Left renal cortex interstitium (tissue), 4 donors: ENCODE measurements at places on chromosomes 1 and 21. TPM values are rescaled to one million over a fixed set of nuclear protein-coding genes. Genes with fewer than 3 reads are reported as not detected.

GRCh38 chr1:29326123-29326522 is 89.8 kb downstream of the PTPRU start:
- no peak for DNase-seq

DNA sequence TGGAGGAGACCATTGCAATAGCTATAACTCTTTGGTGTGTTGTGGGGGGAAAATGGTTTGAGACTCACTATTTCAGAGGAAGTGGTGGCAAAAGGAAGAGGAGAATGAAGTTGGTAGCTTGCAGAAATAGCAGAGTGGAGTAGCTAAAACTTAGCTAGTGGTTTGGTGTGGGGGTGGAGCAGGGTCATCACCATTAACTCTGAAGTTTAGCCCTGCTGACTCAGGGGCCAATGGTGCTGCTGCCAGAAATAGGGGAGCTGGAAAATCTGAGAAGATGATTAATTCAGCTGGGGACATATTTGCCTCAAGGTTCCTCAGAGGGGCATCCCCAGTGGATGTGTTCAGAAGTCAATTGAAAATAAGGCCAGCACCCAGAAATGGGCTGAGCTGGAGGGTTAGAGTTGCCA is 65.4 kb downstream of the RUNX1 start:
- no peak for DNase-seq

DNA sequence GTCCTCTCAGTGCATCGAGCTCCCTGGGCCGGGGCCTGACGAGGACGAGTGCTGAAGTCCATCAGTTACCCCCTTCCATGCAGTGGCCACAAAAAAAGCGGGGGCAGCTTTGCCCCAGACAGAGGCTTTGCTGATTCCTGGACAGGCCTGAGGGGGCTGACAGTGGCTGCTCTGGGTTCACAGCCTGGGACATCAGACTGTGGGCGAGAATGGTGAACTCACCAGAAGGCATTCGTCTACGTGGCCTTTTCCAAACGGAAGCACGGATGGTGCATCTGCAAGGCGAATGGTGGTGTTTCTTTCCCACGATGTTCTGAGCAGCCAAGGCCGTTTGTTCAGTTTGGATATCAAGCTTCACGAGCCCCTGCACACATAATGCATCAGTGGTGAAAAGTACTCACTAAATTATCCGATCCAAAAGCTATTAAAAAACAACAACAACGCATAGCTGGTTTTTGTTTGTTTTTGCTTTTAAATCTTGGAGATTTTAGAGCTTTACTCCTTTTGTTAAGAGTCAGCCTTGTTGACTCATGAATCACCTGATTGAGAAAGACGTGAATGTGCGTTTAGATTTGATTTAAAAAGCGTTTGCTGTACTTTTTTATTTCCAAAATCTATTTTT is 6.3 kb upstream of the ZBTB21 start:
- no peak for DNase-seq

- DNase-seq: no peak
These were observed 157.8 kb downstream of the VPS13D start for GRCh38 chr1:12387641-12388040.

DNA sequence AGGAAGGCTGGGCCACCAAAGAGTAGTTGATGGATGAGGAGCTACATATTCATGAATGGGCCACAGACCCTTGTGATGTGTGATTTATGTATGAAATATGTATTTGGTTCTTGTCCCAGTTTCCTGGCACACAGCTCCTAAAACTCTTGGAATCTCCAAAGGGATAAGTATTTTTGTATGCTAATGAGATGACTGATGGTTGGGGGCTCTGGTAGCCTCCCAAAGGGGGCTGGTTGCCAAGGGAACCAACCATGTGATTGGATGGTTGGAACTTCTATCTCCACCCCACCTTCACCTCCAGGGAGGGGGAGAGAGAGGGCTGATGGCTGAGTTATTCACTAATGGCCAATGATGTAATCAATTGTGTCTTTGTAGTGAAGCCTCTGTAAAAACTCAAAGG is 77.1 kb downstream of the ZNF281 start:
- DNase-seq: no peak

DNA sequence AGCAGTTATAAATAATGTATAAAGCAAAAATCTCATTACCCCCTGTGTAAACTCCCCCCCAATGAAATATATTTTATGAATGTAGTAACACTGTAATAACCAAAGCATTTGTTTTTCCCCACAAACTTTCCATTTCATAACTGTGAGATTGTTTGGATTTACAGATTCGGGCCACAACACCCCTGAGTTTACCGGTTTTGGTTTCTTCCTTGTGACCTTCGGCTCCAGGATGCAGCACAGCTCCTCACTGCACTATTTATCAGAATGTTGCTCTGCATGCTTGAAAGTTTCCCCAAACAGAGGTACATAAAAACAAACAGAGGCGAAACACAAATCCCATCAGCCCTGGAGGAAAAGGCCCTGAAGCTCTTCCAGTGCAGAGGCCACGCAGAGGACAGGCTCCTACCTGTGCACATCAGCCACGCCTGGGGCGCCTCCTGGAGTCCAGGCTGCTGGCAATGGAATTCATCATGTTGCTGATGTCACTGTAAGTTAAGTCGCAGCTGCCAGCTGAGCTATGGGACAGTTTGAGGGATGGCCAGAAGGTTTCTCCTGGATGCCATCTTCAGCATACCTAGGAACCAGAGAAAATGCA is 122.0 kb downstream of the LMO4 start:
- DNase-seq: no peak

GRCh38 chr1:46530791-46531409 is 20.5 kb downstream of the KNCN start:
- no peak for DNase-seq

FMO4 gene
- 18.6 TPM for polyA plus RNA-seq

ZYG11A gene
- polyA plus RNA-seq: 0.16 TPM

GRCh38 chr1:47333578-47333921 is at the start of gene CMPK1:
Gene CMPK1, plus strand, starts transcription at chr1:47333790. Its CDS starts 156 bp downstream, at chr1:47333946.
- peak; percentile 63 for DNase-seq

ARMH1 gene
- 9.3 TPM for polyA plus RNA-seq

- DNase-seq: no peak
These were observed 7.3 kb downstream of the RNU5D-1 start for GRCh38 chr1:44723496-44724295.

DNA sequence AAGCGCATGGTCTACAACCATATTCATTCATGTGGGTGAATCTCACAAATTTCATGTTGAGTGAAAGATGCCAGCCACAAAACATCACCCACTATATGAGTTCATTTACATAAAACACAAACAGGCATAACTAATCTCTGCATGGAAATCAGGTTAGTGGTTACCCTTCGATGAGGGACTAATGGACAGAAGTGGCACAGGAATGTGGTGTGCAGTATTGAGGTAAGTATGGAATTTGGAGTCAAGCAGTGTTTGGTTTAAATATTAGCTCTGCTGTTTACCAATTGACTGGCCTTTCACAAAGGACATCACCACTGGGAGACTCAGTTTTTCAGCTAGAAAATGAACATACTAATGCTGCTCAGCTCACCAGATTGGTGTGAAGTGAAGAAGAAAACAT is 24.2 kb downstream of the CCDC185 start:
- no peak for DNase-seq

DNA sequence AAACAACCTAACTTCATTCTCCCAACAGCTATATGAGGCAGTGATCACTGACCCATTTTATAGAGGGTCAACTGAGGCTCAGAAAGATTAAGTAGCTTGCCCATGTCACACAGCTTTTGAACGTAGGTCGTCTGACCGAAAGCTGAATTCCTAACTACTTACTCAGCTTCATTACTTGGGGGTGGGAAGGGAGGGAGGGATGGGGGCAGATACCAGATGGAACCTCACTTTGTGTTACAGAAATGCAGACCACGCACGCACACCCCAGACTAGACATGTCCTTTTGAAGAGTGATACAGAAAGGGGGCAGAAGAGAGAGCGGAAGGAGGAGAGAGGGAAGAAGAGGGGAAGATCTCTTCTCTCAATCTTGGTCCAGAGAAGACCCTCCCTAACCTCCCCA is 2.3 kb downstream of the ADGRB2 start:
- DNase-seq: no peak

LMOD1 gene
- polyA plus RNA-seq: 4.5 TPM

DNA sequence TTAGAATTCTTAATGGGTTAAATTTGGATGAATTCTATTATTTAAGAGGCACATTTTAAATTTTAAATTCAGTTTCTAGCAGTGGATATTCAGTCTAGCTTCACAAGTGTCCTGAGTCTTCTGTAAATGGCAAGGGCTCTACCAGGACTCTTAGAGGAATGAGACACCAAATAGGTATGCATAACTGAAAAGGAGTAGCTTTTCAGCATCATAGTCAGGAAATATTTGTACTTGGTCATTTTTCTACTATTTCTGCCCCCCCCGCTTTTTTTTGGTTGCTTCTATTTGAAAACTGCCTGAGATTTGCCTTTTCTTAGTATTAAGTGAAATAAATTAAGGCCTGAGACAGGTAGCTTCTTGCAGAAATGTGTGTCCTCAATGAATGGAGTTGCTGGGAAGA is 80.2 kb downstream of the MAST2 start:
- no peak for DNase-seq

- DNase-seq: no peak
These were observed 493.2 kb upstream of the NFIA start for GRCh38 chr1:60589046-60589748.
